ENCODE measurements at places on chromosomes 6 and 20.

DNA sequence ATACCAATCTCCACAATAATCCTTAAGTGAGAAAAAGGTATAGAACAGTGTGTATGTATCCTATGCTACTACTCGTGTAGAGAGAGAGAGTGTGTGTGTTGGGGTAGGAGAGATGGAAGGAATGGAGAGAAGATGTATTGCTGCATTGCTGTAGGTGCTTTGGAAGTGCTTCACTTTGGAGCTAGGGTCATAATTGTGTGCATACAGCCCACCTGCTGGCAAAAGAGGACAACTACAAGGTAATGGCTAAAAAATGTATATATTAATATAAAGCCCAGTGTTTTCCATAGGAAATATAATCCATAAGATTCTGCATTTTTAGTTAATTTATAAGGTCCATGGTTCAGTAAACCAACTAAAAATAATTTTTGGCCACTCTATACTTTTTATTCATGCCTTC lies 36.1 kb downstream of the SERAC1 start:
- peak; percentile 2 for DNase-seq

- no peak for DNase-seq
Observed at GRCh38 chr6:115735610-115736009, 325.1 kb downstream of the FRK start.

GRCh38 chr6:117624869-117625481 lies 22.7 kb upstream of the GOPC start:
- DNase-seq, result no peak

DNA sequence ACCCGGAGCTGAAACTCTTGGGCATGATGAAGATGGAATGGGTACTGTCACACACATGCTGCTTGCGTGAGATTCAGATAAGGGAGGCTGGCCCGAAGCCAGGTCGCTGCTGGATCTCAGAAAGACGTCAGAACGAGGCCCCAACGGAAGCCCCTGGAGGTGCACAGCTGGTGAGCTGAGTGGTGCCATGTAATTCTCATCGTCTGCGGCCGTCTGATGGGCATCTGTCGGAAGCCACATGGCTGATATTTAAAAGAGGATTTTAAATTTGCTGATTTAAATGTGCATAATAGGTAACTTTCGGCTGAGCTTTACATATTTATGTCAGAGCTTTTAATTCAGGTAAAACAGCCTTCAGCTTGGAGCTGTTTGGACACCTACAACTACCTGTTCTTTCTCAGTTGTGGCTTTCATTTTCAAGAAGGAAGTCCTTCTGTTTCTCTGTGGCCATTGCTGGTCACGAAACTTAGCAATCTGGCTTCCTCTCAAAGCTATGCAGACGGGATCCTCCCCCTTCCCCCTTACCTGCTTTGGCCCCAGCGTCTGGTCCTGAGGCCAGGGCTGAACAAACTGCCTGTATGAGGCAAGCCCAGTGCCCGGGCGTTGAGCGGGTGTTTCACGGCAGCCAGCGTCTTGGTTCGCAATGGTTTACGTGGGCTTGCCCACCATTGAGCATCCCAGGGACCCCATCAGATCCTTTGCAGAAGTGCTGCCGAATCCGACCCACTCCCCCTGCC lies 9.2 kb downstream of the SLCO4A1 start:
- no peak for DNase-seq

DNA sequence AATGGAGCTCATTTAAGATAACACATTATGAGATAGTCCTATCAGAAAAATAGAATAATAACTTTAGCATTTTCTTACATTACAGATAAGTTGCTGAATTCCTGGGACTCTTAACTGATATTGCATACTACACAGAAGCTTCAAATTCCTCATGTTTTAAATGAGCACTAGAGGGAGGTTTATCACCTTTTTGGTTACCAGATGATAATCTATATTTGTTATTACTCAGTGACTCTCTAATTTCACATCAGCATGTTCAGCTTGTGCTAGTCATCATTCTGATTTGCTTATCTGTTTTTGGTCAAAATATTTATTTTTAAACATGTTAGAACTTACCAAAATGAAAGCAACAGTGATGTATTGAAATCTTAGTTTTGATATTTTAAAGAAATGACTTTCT lies 20.5 kb upstream of the GJA10 start:
- no peak for DNase-seq

DNA sequence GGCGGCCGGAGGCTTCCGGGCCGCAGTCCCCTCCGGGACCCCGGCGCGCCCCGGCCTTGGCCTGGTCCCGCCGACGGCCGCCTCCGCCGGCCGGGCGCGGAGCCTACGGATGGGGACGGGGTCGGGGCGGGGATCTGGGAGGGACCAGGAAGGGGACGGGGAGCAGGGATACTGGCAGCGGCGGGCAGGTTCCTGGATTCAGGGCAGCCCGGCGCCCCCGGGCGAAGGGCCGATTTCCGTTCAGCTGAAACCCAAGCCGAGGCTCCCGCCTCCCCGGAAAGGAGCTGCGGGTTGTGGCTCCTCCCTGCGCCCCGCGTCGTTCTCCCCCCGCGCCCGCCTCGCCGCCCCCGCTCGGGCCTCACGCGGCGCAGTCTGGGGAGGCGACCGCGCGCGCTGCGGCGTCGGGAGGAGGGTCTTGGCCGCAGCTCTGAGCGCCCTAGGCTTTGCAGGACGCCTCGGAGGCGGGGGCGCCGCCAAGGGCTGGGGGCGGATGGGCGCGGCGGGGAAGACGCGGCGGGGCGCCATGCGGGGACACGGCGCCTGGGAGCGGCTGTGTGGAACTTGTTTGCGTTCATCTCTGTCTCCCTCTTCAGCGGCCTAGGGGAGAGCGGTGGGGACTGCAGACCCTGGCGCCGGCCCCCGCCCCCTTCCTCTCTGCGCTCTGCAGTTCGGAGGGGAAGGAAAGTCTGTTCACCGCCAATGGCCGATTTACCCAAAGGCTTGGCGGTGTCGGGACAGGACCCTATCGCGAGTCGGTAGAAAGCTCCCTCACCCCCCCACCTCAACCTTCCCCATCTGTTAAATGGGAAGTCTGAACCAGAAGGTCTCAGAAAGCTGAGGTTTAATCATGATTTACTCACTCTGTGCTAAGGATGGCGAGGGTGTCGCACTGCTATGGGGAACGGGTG lies 22.7 kb upstream of the TMEM181 start:
- DNase-seq, result no peak

DNA sequence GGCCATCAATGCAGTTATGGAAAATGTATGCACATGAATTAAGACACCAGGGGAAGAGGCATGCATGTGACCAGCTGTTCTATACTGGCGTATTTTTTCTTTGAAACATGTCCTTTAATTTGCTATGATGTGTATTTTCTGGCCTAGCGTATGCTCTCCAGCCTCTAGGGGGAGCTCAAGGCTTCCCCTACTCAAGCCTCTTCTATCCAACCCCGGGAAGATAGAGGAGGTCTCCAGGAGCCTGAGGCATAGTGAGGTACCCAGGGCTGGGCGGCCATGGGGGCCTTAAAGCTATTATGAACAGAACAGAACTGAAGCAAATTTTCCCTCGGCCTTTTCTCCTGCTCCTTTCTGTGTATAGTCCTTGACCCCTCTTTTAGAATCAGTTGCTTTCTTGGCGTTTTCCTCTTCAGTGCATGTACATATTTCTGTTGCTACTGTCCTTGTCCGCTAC lies 528.9 kb downstream of the MAFB start:
- no peak for DNase-seq

- no peak for DNase-seq
Observed at GRCh38 chr6:155454471-155454870, 1.2 kb downstream of the NOX3 start.

DNA sequence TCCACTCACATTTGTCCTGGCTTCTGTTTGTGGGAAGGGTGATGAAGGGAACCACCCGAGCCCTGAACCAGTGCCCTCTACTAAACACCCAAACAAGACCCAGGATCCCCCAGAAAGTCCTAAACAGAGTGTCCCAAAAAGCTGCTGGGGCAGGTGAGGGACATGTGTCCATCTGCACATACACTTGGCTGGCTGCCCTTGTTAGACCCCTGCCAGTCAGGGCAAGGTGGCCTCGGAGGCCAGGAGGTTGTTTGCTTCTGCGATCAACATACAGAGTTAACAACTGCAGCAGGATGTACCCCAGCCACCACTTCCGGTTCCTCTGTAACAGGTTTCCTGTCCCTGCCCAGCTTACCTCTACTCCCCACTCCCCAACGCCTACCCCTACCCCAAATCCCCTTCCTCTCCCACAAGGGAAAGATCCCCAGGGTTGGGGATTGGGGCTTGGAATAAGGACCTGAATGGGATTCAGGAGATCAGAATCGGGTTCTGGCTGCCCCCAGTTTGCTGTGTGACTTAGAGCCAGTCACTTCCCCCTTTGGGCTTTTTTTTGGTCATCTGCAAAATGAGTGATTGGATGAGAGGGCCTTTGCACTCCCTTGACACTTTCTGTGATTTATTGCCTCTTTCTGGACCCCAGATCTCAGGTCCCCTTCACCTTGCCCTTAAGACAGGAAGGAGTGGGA lies 13.9 kb downstream of the DEF6 start:
- DNase-seq, result no peak

- no peak for DNase-seq
Observed at GRCh38 chr6:43308101-43308989, at the start of gene CRIP3. TSS of gene CRIP3 (minus strand) at chr6:43308826. CDS start at chr6:43308792, 34 bp downstream.

DNA sequence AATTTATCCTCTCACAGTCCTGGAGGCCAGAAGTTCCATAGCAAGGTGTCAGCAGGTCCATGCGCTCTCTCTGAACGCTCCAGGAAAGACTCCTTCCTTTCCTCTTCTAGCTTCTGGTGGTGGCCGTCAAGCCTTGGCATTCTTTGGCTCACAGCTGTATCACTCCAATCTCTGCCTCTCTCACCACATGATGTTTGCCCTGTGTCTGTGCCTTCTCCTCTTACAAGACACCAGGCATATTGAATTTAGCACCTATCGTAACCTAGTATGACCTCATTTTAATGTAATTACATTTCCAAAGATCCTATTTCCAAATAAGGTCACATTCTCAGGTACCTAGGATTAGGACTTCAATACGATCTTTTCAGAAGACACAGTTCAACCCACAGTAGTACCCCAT lies 428.5 kb downstream of the CD83 start:
- DNase-seq, result no peak

- no peak for DNase-seq
Observed at GRCh38 chr6:71229477-71229876, 59.1 kb upstream of the OGFRL1 start.

- no peak for DNase-seq
Observed at GRCh38 chr20:63148696-63149095, 67.2 kb downstream of the YTHDF1 start.

GRCh38 chr6:133683308-133683580 lies 205.7 kb upstream of the TCF21 start:
- DNase-seq, result no peak

DNA sequence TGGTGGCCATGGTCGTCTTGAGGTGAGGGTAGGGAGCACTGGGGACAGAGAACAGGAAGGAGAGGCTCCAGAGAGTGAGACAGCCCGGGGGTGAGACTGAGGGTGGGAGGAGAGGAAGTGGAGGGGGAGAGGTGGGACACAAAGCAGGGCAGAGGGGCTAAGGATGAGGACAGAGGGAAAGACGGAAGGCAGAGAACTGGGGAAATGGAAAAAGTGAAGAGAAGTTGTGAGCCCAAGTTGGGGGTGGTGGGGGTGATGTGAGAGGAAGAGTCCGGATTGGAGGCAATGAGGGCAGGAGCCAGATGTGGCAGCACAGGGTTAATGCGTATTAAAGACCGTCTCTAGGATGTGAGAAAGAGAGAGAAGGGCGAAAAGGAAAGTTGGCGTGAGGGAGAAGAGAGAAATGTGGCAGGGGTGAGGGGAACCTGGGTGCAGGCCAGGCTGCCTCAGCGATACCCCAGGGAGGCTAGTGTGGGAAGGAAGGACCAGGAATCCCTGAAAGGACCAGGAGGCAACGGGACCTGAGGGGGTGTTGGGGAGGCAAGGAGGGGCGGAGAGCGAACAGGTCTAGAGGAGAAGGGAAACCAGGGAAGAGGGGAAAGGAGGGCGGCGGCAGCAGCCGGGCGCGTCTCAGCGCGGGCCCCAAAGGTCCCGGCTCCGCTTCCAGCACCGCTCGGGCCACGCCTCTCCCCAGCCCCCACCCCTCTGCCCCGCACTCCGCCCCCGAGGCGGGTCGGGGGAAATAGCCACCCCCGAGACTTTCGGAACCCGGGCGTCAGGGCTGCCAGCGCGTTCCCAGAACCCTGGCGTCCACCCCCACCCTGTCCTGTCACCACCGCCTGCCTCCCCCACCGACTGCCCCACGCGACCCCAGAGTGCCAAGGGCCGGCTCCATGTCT lies at the start of gene PPP1R18:
TSS of gene PPP1R18 (minus strand) at position 637 of the 899 bp plus-strand sequence. CDS start at position 10, 627 bp downstream.
- DNase-seq, result no peak

GRCh38 chr6:123117145-123117908 lies 121.3 kb downstream of the CLVS2 start:
- DNase-seq, result no peak

DNA sequence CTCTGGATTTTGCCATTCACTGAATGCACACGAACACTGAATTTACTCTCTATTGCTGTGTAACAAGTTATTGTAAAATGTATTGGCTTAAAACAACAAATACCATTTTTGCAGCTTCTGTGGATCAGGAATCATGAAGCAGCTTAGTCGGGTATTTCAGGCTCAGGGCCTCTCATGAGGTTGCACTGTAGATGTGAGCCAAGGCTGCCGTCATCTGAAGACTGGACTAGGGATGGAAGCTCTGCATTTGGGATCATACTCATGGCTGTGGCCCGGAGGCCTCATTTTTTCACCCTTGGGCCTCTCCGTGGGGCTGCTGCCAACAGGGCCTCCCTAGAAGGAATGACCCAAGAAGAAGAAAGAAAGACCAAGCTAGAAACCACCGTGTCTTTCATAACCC lies 492.4 kb upstream of the CDH4 start:
- no peak for DNase-seq

- DNase-seq, result no peak
Observed at GRCh38 chr20:54176610-54177009, 2.8 kb upstream of the CYP24A1 start.

DNA sequence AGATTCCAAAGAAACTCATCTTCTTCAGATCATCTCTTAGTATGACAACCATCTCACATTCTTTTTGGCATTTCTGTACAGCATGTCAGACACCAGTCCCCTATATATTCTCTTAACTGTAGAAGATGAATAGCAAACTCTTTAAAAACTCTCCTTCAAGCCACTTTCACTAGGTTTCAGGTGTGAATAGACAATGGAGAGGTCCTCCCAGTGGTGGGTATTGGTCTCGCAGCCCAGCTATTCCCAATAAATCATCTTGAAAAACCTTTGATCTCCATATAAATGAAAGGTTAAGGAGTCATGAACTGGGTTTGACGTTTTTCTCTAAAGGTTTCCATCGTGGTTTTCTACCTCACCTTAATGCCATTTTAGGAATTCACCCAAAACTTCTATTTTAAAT lies 180.0 kb downstream of the GJA1 start:
- no peak for DNase-seq

GRCh38 chr6:117538615-117539014 lies 56.1 kb downstream of the DCBLD1 start:
- DNase-seq, result no peak

DNA sequence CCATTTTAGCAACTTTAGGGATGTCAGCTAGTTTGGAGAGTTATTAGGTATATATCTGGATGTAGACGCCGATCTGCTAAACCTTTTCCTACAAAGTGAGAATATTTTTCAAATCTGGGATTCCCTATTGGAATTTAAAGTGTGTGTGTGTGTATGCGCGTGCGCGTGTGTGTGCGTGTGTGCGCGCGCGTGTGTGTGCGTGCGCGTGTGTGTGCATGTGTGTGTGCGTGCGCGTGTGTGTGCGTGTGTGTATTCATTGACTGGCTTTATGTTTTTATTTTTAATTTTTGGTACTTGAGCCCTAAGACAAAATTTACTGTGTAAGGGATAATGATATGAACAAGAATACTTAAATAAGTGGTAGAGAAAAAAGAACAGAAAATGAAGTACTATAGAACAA lies 8.1 kb downstream of the PRL start:
- no peak for DNase-seq

- no peak for DNase-seq
Observed at GRCh38 chr6:30601436-30601814, 15.6 kb downstream of the PPP1R10 start.

Measured in left renal cortex interstitium (tissue), 4 donors.